HFFc6 (cell line): ENCODE measurements at places on chromosomes 1 and 21.

DNA sequence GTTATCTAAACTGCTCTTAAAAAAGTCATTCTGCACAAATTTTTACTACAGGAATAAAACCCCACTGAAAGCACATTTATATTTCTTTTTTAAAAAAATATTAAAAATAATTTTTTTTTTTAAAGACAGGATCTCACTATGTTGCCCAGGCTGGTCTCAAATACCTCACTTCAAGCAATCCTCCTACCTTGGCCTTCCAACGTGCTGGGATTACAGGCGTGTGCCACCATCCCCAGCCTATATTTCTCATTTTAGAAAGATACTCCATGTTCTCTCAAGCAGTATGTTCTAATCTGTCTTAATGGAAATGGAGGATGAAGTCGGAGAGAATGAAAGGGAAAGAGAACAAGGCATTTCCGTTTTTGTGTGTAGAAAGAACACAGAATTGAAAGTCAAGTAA lies 17.1 kb downstream of the USP24 start:
- no peak overlapping the region for H3K27ac ChIP-seq
- no peak for DNase-seq

DNA sequence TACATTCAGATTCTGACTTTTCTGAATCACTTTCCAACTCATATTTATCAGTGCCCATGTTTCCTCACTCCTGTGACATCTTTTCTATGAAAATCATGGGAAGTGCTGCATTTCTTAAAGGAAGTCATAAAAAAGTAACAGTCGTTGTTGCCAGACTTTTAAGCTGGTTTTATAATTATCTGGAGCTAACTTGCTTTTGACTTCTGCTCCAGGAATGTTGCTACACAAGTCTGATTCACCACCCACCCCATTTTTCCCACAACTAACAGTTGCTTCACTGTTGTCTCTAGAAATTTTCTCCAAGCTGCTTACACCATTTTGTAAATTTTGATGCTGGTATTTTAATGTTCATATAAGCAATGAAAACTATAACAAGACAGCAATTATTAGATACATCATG lies 12.2 kb downstream of the FCRLB start:
- peak overlapping the region; percentile 83 for H3K27ac ChIP-seq
- H3K4me1 ChIP-seq, result peaks cover 98% of the 10 kb centered on the region
- no peaks in the 10 kb centered on the region for H3K36me3 ChIP-seq
- H3K4me3 ChIP-seq, result no peak overlapping the region

GRCh38 chr1:19435181-19435580 lies 50.2 kb downstream of the CAPZB start:
- H3K36me3 ChIP-seq, result peaks cover 42% of the 10 kb centered on the region
- H3K27ac ChIP-seq, result peak overlapping the region; percentile 84
- DNase-seq, result peak; percentile 39
- H3K27me3 ChIP-seq, result peaks cover 8% of the 10 kb centered on the region; the same call in 1 of the 2 replicates

- H3K4me3 ChIP-seq, result no peak overlapping the region
- DNase-seq, result no peak
- no peaks in the 10 kb centered on the region for H3K36me3 ChIP-seq
- no peaks in the 10 kb centered on the region for H3K4me1 ChIP-seq
- peaks cover 1% of the 10 kb centered on the region; the same call in 1 of the 2 replicates for H3K27me3 ChIP-seq
- no peak overlapping the region for H3K27ac ChIP-seq
Measured at GRCh38 chr1:73604739-73605138, 593.2 kb downstream of the LRRIQ3 start.

DNA sequence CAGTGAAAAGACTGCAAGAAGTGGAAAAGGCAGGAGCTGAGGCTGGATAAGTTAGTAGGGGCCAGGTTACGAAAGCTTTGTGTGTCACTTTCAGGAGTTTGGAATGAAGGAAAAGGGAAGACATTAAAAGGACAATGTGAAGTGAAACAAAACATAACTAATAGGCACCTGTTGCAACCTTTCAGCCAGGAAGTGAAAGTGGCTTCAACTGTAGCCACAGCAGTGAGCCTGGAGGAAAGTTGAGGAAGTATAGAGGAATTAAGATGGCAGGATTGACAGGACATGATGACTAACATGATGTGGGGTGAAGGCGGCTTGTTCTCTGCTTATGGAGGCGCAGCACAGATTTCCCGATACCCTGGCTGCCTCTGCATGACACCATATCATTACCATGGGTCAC lies 68.9 kb downstream of the C4BPA start:
- no peak for DNase-seq
- H3K27me3 ChIP-seq, result peaks cover 3% of the 10 kb centered on the region; the same call in 1 of the 2 replicates
- no peak overlapping the region for H3K27ac ChIP-seq
- no peak overlapping the region for H3K4me3 ChIP-seq
- no peaks in the 10 kb centered on the region for H3K36me3 ChIP-seq
- H3K4me1 ChIP-seq, result no peaks in the 10 kb centered on the region

- no peak for DNase-seq
- peaks cover 18% of the 10 kb centered on the region for H3K4me1 ChIP-seq
- H3K27ac ChIP-seq, result no peak overlapping the region
Measured at GRCh38 chr1:185479796-185480195, 162.8 kb upstream of the IVNS1ABP start.

DNA sequence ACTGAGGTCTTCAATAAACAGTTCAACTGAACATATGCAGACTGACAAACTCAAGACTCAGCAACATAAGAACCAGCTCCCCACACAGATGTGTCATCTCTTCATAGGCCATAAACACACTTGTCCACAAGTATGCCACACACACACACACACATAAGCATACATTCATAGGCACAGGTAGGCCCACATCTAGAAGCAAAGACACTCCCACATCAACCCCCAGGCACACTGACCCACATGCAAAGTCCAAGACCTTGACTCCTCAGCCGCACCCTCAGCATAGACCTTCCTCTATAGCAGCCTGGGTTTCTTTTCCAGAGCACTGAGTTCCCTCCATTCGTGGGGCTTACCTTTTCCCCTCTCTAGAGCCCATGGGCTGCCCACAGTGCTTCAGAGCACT lies 1.4 kb downstream of the LAD1 start:
- DNase-seq, result no peak
- peaks cover 62% of the 10 kb centered on the region for H3K27me3 ChIP-seq
- no peaks in the 10 kb centered on the region for H3K36me3 ChIP-seq
- no peaks in the 10 kb centered on the region for H3K4me1 ChIP-seq
- H3K27ac ChIP-seq, result no peak overlapping the region

DNA sequence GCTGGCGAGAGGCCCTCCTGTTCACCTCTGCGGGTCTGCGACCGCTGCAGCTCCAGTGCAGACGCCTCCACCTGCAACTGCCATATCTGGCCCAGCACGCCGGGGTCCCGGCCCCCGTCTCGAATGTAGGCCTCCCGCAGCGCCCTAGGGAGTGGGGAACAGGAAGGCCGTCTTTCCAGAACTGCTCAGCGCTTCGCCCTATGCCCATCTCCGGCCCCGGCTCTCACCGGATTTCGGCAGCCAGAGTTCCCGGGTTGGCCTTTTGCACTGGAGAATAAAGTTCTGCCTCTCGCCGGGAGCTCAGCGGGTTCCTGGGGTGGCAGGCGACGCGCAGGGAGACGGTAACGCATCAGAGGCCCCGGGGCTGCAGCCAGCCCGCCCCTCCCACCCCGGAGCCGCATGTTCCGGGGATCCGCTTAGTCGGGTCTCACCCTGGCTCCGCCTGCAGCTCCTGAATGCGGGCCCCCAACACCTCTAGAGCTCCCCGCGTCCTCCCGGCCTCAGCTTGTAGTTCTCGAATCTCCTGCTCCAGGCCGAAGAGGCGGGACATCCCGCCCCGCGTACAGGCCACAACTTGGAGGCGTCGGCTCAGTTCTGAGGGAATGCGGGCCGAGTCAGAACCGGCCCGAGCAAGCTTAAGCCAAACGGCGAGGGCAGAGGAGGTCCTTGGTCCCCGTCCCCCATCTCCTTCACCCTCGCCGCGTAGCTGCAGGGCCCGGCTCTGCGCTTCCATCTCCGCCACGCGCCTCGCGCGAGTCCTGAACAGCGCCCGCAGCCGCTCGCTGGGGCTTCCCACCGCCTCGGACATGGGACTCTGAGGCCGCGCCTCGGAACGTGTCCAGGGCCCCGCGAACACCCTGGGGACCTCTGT lies 1.1 kb downstream of the CCDC17 start:
- H3K27me3 ChIP-seq, result peaks cover 10% of the 10 kb centered on the region
- H3K4me3 ChIP-seq, result no peak overlapping the region
- peaks cover 8% of the 10 kb centered on the region for H3K4me1 ChIP-seq
- H3K36me3 ChIP-seq, result peaks cover 18% of the 10 kb centered on the region

- DNase-seq, result no peak
- no peak overlapping the region for H3K27ac ChIP-seq
- no peaks in the 10 kb centered on the region for H3K4me1 ChIP-seq
Measured at GRCh38 chr1:47894410-47895278, 102.5 kb downstream of the TRABD2B start.

- H3K4me3 ChIP-seq, result peak overlapping the region; percentile 99
- DNase-seq, result peak; percentile 48
- H3K27me3 ChIP-seq, result peaks cover 5% of the 10 kb centered on the region
- H3K27ac ChIP-seq, result peak overlapping the region; percentile 98
Measured at GRCh38 chr1:235160383-235160956, 580 bp downstream of the RBM34 start.

DNA sequence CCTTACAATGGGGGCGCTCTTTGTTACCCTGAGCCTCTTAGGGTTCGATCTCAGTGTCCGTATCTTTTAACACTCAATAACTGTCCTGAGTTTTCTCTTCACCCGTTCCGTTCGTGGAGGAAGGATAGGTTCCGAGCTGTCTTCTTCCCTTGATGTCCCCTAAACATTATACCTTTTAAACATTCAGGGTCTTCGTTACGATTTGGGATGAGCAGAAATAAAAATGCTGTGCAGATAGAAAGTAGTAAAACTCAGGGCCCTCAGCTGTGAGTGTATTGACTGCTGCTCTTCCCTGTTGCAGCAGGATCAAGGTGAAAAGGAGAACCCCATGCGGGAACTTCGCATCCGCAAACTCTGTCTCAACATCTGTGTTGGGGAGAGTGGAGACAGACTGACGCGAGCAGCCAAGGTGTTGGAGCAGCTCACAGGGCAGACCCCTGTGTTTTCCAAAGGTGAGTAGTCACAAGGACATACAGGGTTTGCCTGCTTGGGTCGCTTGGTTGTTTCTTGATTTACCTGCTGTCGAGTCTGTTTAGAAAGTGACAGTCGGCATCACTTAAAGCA lies 784 bp downstream of the RPL11 start:
- H3K27ac ChIP-seq, result peak overlapping the region; percentile 97
- no peak for DNase-seq
- H3K27me3 ChIP-seq, result peaks cover 4% of the 10 kb centered on the region
- H3K4me3 ChIP-seq, result peak overlapping the region; percentile 98
- H3K36me3 ChIP-seq, result peaks cover 55% of the 10 kb centered on the region
- peaks cover 49% of the 10 kb centered on the region for H3K4me1 ChIP-seq
